NCI-H1105 (cell line): ENCODE measurements at places on chromosomes 5 and 9.

DNA sequence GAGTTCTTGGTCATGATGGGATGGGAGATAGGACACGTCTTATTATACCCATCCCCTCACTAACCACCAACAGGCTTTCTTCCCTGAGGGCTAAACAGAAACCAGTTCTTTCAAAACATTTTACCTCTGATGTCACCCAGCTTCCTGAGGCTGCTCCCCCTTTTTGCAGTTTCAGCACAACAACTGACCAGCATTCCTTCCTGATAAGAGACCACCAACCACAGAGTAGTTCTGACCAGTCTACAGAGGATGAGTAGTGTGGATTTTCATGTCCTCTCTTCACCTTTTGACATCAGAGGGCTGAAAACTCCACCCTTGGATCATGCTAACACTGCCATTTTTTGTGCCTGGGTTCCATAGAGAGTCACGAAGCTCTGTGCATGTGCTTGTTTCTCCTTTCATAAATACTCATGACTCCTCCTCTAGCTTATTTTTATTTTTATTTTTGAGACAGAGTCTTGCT is 82.6 kb downstream of the OSTF1 start:
- DNase-seq, result no peak

DNA sequence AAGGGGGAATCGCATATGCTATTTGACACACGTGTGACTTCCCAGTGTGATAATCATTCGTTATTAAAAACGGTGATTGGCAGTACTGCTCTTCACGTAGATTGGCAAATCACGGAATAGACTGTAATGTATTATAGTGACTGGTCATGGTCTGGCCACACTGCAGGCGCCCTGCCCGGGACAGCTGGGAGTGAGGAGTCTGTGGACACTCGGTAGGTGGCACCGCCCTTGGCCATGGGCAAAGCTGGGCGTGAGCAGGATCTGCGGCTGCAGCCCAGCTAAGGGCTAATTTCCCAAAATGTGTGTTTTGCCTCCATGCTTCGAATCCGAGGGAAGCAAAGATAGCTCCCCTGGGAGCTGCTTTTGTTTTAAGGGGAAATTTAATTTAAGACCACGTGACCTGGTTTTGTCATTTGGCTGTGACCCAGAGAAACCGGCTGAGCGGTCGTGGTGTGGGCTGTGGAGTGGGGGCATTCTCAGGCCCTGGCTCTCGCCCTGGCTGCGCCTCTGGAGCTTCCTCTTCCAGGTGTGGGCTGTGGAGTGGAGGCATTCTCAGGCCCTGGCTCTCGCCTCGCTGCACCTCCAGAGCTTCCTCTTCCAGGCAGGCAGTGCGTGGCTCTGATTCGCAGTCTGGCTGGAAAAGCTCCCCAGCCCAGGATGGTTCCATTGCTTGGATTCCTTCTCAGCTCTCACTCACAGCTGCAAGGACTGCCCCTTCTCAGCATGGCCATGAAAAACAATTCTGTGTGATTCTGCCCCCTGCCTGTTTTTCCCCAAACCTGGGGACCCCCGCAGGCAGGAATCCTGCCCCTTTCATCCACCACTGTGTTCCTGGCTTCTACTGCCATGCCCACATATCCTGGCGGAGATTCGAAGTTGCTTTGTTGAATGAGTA is 131.1 kb downstream of the OLFM1 start:
- DNase-seq, result no peak

- no peak for DNase-seq
Observed at GRCh38 chr9:14221558-14221957, 92.4 kb downstream of the NFIB start.

DNA sequence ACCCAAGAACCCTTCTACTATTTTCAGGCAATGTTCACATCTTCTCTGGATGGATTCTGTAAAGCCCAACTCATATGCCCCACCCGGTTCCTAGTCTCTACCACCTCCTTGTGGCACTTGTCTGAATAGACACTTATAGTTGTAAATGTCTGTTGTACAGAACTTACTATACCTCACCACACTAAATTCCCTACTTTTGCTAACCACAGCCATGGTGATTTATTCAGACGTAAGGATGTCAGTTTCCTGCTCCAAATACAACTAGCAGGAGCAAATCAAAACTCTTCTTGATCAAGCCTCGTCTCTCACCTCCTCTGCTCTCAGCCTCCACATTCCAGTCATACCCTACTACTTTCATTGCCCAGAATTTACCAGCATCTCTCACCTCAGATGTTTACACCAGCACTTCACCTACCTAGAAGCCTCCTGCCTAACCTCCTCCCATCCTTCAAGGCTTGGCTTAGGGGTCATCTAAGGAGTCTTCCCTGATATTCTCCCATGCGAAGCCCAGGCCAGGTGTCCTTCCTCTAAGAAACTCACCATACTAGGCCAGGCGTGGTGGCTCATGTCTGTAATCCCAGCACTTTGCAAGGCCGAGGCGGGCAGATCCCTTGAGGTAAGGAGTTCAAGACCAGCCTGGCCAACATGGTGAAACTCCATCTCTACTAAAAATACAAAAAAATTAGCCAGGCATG is 75.5 kb downstream of the MAPKAP1 start:
- no peak for DNase-seq

- no peak for DNase-seq
Observed at GRCh38 chr9:121718501-121718900, 67.1 kb downstream of the DAB2IP start.

GRCh38 chr5:59097116-59097515 is 514.2 kb downstream of the RAB3C start:
- DNase-seq, result no peak

DNA sequence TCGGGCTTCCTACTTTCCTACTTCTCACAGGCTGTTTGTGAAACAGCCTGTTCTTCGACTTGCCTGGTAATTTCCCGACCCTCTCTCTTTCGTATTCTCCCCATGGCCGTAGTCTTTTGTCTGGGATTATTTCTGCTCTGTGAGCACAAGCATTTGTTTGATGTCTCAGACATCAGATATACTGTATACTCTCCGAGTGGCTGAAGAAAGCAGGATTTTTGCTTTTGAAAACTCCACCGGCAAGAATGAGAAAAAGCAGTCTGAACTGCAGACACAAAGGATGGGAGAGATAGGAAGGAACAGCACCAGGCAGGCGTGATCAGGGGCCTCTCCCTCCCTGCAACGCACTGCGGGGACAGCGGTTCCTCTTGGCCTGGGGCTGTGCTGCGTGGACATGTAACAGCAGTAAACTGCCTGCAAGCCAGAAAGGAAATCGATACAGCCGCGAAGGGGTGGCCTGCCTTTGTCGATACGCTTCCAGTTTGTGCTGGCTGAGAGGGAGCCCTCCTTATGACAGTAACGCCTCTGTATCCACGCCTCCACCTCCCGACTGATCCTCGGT is 313.9 kb upstream of the TLE4 start:
- DNase-seq, result no peak

- no peak for DNase-seq
Observed at GRCh38 chr5:90301248-90301647, 108.3 kb downstream of the CETN3 start.

DNA sequence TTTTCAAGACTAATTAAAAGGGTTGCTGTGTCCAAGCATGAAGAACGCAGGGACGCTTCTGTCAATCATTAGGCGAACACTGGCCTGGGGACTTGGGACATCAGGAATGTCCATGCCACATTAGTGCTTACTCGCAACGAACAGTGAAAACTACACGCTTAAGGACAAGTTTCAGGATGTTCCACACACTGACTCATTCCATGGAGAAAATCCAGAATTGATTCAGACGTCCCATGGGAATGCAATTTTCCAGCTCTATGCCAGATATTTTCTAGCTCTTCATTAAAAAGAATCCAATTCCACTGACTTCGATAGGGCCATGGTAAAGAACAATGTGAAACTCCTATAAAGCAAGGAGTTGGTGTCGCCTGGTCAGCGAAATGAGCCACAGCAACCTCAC is 98.2 kb downstream of the CAMSAP1 start:
- DNase-seq, result no peak

GRCh38 chr5:138824516-138824915 is 50.6 kb downstream of the LRRTM2 start:
- DNase-seq, result no peak

DNA sequence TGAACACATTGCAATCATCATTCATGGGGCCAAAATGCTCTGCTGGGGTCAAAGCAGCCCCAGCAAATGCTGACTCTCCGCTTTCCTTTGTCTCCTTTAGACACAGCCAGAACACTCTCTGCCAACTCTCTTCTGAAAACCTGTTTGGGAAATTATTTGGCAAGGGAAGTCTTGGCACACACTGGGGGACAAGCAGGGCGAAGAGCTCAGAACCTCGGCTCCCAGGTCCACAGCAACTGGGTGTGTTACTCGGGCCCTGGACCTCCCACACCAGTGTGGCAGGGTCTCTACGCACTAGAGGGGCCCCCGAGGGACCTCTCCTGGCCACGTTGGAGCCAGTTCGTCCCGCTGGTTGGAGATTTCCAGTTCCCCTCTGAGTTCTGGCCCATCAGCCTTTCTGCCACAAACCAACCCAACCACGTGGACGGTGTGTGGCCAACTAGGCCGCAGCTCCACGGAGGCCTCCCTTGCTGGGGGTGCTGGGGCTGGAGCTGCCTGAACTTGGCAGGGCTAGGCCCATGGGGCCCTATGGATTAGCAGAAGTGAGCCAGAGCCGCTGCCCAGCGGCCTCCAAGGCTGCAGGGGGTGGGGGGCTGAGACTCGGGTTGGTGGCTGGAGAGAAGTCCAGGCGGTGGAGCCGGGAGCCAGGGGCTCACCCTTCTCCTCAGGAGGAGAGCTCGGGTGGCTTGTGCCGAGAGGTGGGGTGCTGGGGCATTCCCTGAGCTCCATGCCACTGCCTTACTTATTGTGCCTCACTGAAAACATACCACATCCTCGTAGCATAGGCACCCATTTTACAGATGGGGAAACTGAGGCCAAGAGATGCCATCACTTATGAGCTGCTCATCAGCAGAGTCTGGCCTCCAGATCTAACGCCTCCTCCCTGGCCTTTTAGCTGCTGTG is 46.8 kb upstream of the RNU6ATAC start:
- no peak for DNase-seq

- no peak for DNase-seq
Observed at GRCh38 chr5:168826246-168826725, 247.1 kb upstream of the PANK3 start.

- no peak for DNase-seq
Observed at GRCh38 chr9:16044579-16044881, 491.7 kb downstream of the CCDC171 start.

- no peak for DNase-seq
Observed at GRCh38 chr5:80565330-80565729, 4.8 kb downstream of the ANKRD34B start.

DNA sequence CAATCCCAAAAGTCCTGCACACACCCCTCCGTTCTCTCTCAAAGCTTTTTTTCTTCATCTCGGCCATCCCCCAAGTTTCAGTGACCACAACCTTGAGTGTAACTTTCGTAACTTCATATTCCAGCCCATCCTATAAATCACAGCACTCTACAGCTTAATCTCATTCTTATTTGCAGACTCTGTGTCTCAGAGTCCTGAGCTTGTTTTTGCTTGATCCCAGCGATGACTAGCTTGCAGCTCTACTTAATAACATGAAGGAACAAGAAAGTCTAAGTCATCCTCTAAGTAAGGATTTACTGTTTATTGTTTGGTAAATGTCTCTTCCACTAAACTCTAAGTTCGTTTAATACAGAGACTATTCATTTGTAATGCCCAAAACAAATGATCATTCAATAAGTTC is 2.6 kb upstream of the SPDL1 start:
- no peak for DNase-seq

DNA sequence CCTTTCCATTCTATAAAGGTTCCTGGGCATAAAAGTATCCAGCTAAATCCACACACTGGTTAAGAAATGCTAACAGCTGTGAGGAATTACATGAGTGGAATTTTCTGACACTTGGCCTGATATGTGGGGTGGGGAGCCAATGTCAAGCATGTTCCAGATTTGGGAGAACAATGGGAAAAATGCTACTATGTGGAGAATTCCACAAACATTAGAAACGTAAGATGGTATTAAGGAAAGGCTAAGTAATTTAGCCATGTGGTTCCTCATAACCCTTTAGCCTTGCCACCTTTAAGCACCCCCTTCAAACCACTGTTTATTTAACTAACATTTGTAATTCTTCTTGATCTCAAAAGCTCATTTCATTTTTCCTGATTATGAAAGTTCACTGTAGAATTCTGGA is 149.2 kb downstream of the GNA14 start:
- DNase-seq, result no peak

DNA sequence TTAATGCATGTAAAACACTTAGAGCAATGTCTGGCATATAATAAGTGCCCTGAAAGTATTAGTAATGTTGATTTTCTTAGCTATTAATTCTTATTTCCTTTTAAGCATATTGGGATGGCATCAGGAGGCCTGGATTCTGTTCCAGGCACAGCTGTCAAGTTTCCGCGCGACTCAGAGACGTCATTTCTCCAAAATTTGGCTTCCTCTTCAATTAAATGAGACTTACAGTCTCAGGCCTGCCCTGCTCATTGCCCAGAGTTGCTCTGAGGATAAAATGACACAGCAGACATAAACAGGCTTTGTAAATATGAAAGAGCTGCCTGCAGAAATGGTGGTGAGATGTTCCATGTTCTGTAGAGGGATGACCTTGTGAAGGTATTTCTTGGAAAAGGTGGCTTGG is 159.8 kb upstream of the GLRA1 start:
- no peak for DNase-seq

- no peak for DNase-seq
Observed at GRCh38 chr9:130264414-130265350, 878 bp upstream of the HMCN2 start.

GRCh38 chr5:167571824-167572223 is 719.6 kb upstream of the WWC1 start:
- no peak for DNase-seq

GRCh38 chr9:135227641-135228251 is 140.3 kb downstream of the OLFM1 start:
- DNase-seq, result no peak

DNA sequence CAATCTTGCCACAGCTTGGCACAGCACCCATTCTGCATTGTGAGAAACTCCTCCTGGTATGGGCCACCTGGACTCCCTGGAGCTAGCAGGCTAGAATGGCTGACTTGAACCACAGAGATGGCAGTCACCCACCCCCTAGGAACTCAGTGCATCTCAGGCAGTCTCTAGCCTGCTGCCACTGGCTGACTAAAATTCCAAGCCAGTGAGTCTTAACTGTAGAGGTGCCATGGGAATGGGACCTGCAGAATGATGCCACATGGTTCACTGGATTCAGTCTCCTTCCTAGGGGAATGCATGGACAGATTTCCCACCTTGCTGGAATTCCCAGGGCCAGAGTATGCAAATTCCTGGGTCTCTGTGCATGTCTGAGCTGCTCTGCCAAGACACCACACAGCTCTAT is 382.9 kb downstream of the MAN2A1 start:
- DNase-seq, result no peak

GRCh38 chr5:142660731-142661130 is 25.2 kb downstream of the FGF1 start:
- DNase-seq, result no peak

DNA sequence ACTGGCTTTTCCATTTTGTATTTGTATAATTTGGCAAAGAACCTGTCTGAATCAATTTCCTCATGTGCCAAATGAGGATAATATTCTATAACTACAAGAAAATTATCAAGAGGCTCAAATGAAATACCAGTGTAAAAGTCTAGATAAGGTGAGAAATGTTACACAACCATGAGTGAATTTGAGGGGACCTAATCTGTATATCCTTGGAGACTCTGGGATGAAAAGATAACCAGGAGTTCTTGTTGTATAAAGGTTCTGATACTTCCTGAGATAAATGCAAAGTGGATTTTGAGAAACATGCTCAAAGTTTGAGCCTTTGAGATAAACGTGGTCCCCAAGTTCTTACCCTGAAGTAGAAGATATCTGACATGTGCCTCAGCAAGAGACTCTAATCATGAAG is 120.3 kb upstream of the SLC12A2 start:
- no peak for DNase-seq
